NCI-H2171 (cell line): ENCODE measurements at places on chromosomes 3 and 15.

DNA sequence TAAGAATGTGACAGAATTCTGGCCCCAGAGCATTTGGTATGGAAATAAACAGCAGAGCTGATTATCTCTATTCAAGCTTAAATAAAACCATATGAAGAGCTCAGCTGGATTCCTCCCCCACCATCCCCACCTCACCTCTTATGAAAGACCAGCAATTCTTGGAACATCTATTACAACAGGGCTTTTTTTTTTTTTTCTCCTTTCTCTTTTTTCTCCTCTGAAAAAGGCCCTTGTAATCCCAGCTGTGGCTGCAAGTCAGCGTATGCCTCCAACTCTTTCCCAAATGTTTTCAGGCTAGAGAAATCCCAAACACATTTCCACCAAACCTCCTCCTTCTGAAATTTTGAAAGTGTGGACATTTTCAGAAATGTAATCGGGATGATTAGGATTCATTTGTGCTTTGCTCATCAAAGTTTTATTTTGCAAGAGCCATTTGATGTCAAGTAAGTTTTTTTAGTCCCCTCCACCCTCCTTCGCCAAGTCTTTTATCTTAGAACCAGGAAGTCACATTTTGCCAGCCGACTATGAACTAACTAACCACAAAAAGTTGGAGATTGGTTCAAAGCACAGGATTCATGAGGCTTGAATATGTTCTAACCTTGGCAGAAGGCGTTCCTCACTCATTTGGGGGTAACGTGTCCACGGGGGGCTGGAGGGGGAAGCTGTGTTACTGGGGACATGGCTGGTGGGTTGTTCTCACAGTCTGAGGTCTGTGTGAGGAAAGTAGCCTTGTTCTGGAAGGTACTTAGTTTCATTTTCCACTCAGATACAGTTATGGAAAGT lies 142.0 kb upstream of the PDZRN3 start:
- no peak for DNase-seq

GRCh38 chr15:65130941-65131340 lies 2.7 kb downstream of the PDCD7 start:
- DNase-seq: no peak

- no peak for DNase-seq
These were observed 449.3 kb upstream of the THRB start for GRCh38 chr3:24943961-24944360.

DNA sequence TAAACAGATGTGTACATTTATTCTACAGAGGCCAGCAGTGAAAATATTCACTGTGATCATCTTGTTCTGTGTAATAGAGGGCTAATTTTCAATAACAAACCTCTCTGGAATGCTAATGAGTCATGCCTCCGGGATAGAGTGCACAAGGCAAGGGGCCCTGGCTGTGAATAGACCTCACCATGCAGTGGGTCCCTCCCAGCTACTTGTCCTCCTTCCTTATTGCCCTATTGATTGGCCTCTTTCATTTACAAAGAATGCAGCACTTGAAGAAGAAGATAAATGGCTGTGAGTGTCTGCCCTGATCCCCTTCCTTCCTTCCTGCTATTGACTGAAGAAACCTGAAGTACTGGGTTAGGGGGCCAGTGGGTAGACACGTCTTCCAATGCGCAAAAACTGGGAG lies 436.3 kb downstream of the WDR72 start:
- no peak for DNase-seq
